Epithelial cell of esophagus (primary cell): ENCODE measurements at places on chromosomes 12 and 14.

GRCh38 chr14:90890322-90891020 is 74.2 kb upstream of the TTC7B start:
- DNase-seq = no peak

DNA sequence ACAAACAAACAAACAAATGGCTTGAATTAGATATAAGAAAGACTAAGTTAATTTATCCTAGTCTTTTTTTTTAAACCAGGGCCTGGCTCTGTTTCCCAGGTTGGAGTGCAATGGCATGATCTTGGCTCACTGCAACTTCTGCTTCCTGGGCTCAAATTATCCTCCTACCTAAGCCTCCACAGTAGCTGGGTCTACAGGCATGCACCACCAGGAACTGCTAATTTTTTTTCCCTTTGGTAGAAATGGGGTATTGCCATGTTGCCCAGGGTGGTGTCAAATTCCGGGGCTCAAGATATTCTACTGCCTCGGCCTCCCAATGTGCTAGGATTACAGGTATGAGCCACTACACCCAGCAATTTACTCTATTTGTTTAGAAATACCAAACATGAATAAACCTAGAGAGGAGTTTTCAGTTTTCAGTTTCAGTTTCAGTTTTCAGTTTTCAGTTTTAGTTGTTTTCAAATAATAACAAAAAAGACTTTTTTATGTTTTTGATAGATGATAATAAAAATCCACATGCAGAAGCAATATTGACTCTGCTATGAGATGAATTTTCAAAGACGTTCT is 817.0 kb downstream of the FLRT2 start:
- DNase-seq = no peak

- no peak for DNase-seq
Measured at GRCh38 chr12:106586803-106587684, 4.2 kb downstream of the RFX4 start.

- no peak for DNase-seq
Measured at GRCh38 chr12:119157528-119157927, 21.2 kb upstream of the HSPB8 start.

DNA sequence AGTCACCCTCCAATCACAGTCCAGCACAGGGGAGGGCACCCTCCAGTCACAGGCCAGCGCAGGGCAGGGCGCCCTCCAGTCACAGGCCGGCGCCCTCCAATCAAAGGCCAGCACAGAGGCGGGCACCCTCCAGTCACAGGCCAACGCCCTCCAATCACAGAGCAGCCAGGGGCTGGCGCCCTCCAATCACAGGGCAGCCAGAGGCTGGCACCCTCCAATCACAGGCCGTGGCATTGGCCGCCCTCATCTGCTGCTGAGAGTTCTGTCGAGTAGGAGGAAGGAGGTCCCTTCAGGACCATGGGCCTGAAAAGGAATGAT is 26.6 kb downstream of the DDX51 start:
- DNase-seq = no peak

GRCh38 chr12:13986031-13986430 is 4.6 kb upstream of the GRIN2B start:
- DNase-seq = peak; percentile 30

DNA sequence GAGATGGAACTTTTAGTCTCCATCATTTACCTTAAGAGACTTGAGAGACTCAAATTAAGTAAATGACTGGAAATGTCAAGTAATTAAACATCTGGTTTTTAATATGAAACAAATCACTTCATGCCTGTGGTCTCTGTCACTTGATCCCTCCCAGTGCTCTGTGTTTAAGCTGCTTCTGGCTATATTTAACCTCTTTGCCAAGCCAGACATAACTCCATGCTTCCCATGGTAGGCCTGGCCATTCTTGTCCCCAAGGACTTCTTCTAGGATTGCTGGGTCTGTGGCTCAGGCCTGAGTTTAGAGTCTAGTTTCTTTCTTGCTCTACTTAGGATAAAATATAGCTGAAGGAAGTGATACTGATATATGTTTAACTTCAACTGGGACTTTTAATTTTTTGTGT is 1013.6 kb downstream of the FLRT2 start:
- no peak for DNase-seq

DNA sequence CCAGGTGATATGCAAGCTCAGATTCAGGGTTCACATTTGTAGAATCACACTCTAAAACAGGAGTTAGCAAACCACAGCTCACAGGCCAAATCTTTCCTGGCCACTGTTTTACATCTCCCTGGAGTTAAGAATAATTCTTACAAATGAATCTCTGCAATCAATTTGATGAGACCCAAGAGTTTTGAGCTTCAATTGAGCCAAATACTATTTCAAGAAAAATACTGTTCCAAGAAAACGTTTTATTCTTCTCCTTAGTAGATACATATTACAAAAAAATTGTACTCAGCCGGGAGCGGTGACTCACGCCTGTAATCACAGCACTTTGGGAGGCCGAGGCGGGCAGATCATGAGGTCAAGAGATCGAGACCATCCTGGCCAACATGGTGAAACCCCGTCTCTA is 2.5 kb downstream of the PTGDR start:
- DNase-seq = no peak

- DNase-seq = no peak
Measured at GRCh38 chr12:119713551-119714031, 45.7 kb downstream of the PRKAB1 start.

GRCh38 chr12:93453633-93454032 is 11.9 kb upstream of the UBE2N start:
- peak; percentile 52 for DNase-seq

DNA sequence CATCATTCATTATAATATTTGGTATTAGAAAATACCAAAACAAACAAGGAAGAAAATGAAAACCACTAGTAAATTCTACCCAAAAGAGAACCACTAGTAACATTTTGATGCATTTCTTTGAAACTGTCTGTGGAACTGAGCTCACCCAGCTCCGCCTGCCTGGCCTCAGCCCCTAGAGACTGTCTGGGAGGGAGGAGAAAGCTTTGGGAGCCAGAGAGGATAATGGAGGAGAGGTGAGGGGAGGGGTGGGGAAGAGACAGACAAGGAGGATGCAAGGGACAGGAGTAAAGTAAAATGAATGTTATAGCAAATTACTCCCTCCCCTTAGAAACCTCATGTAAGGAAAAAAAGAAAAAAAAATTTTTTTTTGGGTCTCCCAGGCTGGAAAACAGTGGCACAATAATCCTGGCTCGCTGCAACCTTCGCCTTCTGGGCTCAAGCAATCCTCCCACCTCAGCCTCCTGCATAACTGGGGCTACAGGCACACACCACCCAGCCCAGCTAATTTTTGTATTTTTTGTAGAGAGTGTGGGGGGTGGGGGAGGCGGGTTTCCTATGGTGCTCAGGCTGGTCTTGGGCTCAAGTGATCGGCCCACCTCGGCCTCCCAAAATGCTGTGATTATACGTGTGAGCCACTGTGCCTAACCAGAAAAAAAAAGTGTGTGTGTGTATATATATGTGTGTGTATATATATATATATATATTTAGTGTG is 3.2 kb upstream of the MMP19 start:
- no peak for DNase-seq

DNA sequence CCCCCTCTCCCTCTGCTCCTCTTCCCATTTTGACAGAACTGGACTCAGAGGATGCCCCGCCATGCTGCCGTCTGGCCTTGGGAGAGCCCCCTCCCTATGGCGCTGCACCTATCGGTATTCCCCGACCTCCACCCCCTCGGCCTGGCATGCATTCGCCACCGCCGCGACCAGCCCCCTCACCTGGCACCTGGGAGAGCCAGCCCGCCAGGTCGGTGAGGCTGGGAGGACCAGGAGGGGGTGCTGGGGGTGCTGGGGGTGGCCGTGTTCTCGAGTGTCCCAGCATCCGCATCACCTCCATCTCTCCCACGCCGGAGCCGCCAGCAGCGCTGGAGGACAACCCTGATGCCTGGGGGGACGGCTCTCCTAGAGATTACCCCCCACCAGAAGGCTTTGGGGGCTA is 1.5 kb downstream of the NFATC4 start:
- no peak for DNase-seq

- DNase-seq = no peak
Measured at GRCh38 chr14:49992901-49993339, 100.0 kb downstream of the ARF6 start.

- peak; percentile 80 for DNase-seq
Measured at GRCh38 chr12:89051065-89051677, 301.1 kb downstream of the DUSP6 start.

GRCh38 chr12:68871921-68872320 is 61.0 kb downstream of the CPM start:
- DNase-seq = peak; percentile 51

DNA sequence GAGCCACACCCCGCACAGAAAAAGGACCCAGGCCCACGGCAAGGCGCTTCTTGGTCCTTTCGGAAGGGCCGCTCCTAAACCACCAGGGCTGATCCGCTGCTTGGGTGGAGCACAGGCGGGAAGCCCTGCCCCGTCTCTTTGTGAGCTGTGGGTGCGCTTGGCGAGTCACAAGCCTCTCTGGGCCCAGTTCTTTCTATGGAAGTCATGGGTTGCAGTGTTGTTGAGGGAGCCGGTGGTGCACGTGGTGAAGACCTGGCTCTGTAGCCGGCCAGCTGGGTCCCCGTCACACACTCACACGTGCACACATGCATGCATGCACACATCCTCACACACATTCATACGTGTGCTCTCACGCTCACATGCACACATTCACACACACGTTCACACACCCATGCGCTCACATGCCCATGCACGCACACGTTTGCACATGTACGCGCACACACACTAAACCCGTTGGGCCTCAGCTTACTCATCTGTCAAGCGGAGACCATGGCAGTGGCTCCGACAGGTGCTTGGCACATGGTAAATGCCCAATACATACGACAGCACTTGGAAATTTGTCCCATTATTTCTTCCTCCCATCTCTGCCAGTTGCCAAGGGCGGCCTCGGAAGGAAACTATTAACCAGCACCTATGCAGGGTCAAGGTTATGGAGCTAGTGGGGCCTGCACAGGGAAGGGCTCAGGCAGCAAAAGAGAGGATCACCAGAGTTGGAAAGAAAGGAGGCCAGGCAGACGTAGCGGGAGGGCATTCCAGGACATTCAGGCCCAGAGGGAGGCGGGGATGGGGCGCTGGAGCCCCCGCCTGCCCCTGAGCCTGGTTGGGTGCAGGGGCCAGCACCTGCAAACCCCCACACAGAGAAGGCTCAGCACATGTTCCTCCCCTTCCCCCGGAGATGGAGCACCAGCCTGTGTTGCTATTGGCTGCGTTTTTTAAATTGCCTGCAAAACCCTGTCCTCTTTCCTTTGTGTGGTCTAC is 96.9 kb downstream of the SETD3 start:
- peak; percentile 10 for DNase-seq

- no peak for DNase-seq
Measured at GRCh38 chr14:35471803-35472202, 62.2 kb upstream of the INSM2 start.

GRCh38 chr14:93723001-93723400 is 65.3 kb downstream of the PRIMA1 start:
- DNase-seq = no peak

DNA sequence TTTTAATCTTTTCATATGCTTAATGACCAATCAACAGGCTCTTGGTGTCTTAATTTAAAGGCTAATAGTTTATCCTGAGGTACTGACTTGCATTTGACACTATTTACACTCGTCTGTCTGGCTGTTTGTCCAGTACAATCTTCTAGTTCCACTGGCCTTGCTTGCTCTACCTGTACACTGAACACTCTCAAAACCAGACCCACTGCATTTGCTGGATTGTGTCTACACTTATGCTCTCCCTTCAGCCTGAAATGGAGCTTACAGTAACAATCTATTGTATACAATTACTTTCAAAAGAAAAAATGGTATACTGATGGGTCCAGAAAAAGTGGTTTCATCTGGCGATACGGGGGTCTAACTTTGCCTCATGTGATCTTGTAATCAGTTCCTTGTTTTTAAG is 2.3 kb upstream of the ACSS3 start:
- DNase-seq = no peak

GRCh38 chr14:68519671-68520187 is 273.1 kb downstream of the ZFP36L1 start:
- no peak for DNase-seq

DNA sequence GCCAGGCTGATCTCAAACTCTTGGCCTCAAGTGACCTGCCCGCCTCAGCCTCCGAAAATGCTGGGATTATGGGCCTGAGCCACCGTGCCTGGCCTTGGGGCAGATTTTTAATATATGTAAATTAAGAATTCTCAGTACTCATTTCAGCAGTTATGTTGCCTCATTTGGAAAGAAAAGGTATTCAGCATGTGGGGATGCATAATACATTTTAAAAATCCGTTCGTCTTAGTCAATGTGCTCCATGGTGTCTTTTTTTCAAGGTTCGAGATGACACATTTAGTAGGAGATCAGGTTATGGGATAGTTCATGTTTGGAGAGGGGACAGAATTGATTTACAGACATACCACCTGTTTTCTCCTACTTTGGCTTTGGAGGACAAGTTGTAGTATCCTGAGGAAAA is 10.2 kb downstream of the SYNE2 start:
- no peak for DNase-seq

GRCh38 chr12:76366163-76366562 is 17.9 kb upstream of the BBS10 start:
- DNase-seq = no peak

GRCh38 chr12:117120787-117121186 is 21.6 kb upstream of the TESC start:
- no peak for DNase-seq

GRCh38 chr14:104150136-104151025 is 12.0 kb downstream of the KIF26A start:
- DNase-seq = no peak

GRCh38 chr14:69004731-69005431 is 25.8 kb upstream of the ACTN1 start:
- no peak for DNase-seq

DNA sequence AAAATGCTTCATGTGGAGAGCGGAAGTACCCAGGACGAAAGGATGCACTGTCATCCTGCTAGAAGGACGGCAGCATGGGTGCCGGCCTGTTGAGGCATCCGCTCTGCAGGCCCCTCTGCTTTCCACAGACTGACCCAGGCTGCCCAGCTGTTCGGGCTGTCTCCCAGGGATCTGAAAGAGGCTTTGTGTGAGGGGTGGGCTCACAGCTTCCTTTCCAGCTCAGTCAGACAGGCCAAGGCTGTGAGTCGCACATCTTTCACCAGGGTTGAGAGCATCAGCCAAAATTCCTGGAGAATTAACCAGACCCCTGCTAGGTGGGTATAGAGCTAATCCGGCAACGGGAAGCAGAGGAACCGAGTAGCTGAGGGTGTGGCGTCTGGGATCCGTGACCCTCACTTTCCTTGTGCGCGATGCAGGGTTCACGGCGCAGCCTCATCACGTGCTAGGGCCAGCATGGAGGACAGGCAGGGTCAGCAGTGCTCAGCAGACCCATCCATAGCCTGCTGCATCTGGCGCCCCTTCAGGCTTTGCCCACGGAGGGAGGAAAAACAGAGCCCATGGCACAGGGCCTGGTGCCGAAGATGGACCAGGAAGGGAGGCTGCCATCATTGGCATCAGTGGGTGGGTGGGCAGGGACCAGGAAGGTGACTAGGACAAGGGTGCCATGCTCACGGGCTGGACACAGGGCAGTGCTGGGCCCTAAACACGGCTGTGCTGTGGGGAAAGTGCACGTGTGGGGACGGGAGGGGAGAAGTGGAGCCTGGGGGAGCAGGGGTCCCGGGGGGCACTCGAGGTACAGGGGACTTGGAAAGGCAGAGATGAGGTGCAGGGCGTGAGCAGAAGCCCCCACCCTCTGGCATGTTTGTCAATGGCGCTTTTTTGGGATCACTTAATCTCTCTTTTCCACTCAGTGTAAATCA is 9.2 kb upstream of the SIVA1 start:
- no peak for DNase-seq

GRCh38 chr12:50708631-50709030 is 55.3 kb upstream of the ATF1 start:
- no peak for DNase-seq
